Stimulated activated CD8-positive, alpha-beta memory T cell treated with anti-CD3 and anti-CD28 coated beads, Interleukin-4, amount 100 ng/mL, for 48 hours (primary cell): ENCODE measurements at places on chromosomes 2 and 18.

DNA sequence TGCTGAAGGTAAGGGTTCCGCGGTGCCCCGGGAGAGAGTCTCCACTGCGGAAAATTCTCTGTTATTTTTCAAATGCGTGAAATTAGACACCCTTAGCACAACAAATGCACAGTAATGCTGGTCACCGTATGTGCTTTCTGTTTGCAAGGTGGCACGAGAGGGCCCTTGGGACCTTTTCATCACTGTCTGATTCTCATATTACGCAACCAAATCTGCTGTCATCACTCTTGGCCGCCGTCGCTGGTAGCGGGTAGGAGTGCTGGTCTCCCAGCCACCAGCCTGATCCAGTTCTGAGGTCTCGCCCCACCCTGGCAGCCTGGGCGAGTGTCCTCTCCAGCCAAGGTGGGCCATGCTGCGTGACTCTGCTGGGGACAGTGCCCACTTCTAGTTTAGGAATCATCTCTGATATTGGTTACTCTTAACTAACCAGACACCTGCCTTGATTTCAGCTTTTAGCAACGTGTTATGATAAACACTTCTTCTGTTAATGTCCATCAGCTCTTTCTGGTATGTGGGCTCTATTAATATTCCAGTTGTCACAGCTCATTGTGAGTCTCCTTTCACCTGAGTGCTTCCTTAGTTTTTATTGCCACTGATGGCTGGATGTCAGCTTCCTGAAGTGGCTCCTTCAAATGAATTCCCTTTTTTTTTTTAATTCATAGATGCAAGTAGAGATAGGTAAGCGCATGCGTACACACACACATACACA lies 199.4 kb downstream of the GBX2 start:
- no peak for DNase-seq

DNA sequence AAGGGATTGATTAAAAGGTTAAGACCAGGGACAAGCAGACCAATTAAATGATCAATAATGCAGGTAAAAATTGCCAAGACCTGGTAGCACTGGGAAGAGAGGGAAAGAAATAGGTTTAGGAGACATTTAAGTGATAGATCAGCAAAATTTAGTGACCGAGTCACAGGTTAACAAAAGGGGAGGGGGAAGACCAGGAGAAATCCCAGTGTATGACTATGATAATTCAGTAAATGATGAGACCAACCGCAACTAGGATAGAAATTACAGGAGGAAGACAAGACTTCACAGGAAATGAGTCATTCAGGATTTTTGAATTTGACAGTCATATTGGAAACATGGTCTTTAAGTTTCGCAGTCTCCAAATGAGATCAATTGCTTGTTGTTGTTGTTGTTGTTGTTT lies 62.9 kb downstream of the COBLL1 start:
- DNase-seq = no peak

DNA sequence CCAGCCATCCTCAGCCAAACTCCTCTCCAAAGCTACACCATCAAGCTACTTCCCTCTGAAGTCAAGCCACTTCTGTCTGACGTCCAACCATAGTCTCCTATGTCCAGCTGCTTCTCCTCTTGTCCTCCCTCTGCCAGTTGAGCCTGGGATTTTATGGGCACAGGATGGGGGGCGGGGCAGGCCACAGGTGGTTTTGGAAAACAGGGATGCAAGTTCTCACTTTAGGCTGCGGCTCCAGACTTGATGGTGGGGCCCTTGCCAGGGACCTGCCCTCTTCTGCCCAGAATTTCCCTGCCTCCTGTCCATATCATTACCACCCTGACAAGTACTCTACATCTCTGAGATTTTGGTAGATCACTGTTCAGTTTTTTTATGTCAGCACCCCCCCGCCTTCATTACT lies 41.6 kb downstream of the TEX51 start:
- DNase-seq = no peak

DNA sequence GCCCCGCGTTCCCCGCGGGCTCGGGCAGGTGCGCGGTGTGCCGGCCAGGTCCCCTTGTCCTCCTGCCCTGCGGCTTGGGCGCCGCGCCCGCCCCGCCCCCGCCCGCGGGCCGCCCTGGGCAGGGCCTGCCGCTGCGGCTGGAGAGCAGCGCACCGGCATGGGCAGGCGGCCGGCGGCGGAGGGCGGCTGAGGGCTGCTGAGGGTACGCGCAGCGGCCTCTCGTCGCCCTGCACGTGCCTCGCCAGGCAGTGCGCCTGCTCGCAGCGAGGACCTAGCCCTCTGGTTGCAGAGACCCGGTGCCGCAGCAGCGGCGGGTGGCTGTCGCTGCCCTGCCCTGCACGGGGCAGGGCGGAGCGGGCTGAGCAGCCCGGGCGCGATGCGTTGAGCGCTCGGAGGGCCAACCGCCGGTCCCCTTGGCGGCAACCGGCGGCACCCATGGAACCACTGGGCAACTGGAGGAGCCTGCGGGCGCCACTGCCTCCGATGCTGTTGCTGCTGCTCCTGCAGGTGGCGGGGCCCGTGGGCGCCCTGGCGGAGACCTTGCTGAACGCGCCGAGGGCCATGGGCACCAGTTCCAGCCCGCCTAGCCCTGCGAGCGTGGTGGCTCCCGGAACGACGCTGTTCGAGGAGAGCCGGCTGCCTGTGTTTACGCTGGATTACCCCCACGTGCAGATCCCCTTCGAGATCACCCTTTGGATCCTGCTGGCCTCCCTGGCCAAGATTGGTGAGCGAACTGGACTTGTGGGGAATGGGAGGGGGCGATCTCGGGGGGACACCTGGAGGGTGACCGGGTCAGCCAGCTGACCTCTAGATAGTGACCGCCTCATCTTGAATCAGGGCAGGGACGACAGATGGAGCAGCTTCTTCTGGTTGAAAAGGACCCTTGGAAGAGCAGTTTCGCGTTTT lies at the start of gene SLC9A2:
Gene SLC9A2, plus strand, starts transcription at position 140 of the 906 bp plus-strand sequence. Its CDS starts 296 bp downstream, at position 436.
- peak; percentile 26 for DNase-seq

DNA sequence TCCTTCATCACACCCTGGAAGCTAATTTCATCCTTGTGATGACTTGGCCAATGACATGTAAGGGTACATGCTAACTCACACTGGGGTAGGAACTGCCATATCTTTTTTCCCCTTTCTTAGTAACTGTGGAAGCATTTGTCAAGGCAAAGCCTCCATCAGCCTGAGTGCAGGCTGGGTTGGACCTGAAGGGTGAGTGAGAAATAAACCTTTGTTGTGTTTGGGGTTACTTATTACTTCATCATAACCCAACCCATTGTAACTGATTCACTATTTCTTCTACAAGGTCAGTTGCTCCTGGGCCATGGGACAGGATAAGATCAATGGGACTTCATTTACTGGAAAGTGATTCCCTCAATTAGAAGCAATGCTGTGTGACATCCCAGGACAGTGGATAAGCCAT lies 108.4 kb downstream of the COL6A3 start:
- no peak for DNase-seq

DNA sequence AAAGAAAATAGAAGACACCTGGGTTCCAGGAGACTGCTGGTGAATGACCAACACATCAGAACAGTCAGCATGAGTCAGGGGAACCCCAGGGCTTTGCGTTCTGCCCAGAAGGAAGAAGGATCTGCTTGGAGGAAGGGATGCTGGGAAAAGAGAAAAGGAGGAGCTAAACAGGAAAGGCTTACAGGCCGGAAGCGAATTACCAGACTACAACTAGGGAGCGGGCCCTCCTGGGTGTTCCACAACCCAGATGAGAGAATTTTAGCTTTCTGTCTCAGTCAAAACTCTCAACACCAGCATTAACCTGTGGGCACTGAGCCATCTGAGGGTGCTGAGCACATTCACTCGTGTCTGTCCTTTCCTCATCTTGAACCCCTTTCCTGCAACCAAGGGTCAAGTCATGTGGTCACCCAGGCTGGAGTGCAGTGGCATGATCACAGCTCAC lies 19.2 kb downstream of the CDC42EP3 start:
- DNase-seq = no peak

- DNase-seq = peak; percentile 73
These were observed 16.2 kb upstream of the CXCR4 start for GRCh38 chr2:136134126-136134525.

DNA sequence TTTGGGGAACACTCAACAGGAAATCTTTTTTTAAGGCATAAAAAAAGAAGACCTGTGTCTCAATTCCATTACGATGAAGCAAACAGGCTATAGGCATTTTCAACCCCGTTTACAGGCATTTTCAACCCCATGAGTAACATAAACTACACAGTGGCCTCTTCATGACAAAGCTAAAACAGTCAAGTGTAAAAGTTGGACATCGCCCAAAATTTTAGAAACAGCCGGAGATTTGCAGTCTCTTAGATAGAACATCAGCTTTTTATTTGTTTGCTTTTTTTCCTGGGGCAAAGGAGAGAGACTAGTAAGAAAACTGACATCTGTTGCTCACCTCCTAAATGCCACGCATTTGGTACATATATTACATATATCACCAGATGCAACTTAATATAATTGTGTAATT lies 173.7 kb downstream of the CMPK2 start:
- DNase-seq = no peak

- DNase-seq = peak; percentile 24
These were observed 634 bp downstream of the PTPRM start for GRCh38 chr18:7567474-7568425.

- no peak for DNase-seq
These were observed 53.2 kb upstream of the POMC start for GRCh38 chr2:25221579-25221978.

- DNase-seq = no peak
These were observed 19.7 kb upstream of the SAG start for GRCh38 chr2:233287871-233288270.

- no peak for DNase-seq
These were observed 46.4 kb downstream of the ABCG8 start for GRCh38 chr2:43885132-43885632.

DNA sequence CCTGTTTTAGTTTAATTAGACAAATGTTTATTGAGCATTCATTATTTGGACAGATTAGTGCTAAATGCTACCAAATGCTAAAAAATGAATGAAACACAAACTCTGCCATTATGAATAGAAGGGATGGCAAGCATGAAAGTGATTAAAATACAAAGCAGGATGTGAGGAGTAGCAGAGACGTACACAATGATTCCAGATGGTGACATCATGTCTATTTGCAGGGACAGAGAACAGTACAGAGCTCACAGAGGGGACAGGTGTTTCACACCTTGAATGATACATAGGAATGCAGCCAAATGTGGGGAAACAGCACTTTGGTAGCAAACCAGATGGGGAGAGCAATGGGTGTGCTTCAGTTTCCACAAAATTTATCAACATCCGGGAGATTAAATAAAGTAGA lies 76.3 kb downstream of the CD226 start:
- DNase-seq = no peak

DNA sequence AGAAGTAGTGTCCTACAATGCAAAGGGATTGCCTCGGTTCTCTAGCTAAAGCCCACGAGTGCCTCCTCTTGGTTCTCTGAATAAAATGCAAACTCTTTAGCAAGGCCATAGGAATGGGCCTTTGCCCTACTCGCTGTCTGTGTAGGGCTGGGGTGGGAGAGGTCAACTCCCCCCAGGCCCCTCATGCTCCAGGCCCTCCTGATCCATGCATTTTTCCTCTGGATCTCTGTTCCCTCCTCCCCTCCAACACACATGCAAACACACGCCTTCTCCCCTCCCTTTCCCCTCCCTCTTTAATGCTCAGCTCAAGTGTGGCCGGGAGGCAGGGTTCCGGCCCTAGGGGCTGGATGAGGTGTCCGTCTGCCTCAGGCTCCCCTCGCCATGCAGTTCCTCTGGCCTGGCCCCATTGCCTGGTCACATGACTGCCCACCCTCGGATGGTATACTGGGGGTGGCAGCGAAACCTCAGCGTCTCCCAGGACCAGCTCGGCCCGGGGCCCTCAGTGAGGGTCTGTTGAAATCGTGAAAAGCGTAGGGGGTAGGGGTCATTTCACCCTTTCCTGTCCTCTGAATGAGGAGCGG lies 14.9 kb upstream of the KLF11 start:
- DNase-seq = no peak

DNA sequence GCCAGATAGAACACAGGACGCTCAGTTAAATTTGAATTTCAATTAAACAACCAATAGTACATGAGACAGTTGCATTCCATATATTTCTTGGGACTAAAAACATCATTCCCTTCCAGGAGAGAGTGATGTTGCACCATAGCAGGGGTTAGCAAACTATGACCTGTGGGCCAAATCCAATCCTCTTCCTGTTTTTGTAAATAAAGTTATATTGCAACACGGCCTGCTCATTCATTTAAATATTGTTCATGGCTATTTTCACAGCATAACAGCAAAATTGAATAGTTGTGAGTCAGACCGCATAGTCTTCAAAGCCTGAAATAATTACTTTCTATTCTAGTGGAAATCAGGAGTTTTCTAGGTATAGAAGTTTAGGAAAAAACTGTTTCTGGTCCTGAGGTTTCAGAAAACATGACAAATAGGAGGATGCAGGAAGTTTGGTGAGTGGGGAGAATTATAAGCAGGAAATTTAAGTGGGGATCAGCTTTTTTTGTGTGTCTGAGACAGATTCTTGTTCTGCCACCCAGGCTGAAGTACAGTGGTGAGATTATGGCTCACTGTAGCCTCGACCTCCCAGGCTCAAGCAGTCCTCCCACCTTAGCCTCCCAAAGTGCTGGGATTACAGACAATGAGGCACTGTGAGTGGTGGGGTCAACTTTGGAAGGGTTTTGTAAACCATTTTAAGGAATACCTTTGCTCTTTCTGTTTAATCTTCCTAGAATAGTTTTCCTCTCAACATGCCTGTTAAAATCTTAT lies 131.5 kb downstream of the SOCS6 start:
- DNase-seq = no peak

- no peak for DNase-seq
These were observed 255.3 kb downstream of the VAPA start for GRCh38 chr18:10169064-10169562.

GRCh38 chr2:24026233-24026632 lies 16.3 kb downstream of the MFSD2B start:
- DNase-seq = no peak

- DNase-seq = no peak
These were observed 1425.7 kb downstream of the DSC3 start for GRCh38 chr18:29616867-29617266.
